ENCODE measurements at places on chromosomes 12 and 14. TPM values are rescaled to one million over a fixed set of nuclear protein-coding genes. Genes with fewer than 3 reads are reported as not detected.

MGST1 gene
- not detected for total RNA-seq

RTL1 gene
- total RNA-seq: not detected

SIRT4 gene
- not detected for total RNA-seq

PLCZ1 gene
- not detected for total RNA-seq

C1QL4 gene
- total RNA-seq: not detected

AQP6 gene
- total RNA-seq: not detected
